Right renal cortex interstitium (tissue), 3 donors: ENCODE measurements at places on chromosomes 3 and 15.

- no peak for DNase-seq
Measured at GRCh38 chr3:42226470-42227425, 39.2 kb downstream of the CCK start.

- DNase-seq = no peak
Measured at GRCh38 chr3:164640591-164640990, 437.7 kb downstream of the SI start.

GRCh38 chr3:59364496-59364895 lies 314.7 kb upstream of the CFAP20DC start:
- DNase-seq = no peak

DNA sequence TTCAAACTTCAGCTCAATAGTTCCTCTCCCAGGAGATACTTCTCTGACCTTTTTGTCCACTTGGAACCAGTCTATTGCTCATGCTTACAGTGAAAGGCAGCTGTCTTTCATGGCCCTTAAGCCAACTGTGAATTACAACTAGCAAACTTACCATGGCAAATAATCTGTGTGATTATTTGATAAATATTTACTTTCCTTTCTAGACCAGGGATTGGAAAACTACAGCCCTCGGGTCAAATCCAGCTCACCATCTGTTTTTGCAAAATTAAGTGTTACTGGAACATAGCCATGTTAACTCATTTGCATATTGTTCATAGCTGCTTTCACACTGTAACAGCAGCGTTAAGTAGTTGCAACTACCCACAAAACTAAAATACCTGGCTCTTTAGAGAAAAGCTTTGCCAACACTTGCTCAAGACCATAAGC lies 289.1 kb upstream of the MCTP2 start:
- no peak for DNase-seq

DNA sequence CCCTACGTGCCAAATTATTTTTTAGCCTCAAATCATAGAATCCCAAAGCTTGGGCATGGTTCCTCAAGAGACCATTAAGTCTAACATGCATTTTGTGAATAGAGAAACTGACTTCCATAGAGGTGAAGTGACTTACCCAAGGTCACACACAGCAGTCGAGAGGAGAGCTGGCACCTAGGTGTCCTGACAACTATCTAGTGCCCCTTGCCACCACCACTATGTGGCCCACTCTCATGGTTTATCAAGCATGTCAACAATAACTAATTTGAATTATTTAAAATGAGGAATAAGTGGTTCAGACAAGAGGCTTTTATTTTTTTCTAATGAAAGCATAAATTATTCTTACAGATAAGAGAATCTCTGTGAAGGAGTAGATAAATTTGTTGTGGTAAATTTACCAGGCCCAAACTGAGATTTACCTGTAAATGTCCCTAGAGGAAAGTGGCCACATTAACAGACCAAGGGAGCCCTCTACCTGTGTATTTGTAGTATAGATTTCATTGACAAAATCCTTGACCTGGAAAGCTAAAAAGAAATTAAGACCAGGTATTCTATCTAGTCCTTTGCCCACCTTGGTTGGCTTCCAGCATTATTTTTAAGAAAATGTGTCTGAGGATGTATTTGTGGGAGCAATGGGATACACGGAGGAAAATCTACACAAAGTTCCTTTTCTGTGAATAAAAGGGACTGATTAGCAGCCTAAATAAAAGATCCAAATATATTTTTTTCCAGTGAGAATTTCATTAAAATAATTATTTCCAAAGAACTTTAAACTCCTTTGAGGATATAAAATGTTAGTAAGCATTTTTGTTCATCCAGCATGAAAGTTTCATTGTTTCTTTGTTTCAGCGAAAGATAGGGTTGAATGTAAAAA lies 49.1 kb downstream of the IQCH start:
- DNase-seq = no peak

DNA sequence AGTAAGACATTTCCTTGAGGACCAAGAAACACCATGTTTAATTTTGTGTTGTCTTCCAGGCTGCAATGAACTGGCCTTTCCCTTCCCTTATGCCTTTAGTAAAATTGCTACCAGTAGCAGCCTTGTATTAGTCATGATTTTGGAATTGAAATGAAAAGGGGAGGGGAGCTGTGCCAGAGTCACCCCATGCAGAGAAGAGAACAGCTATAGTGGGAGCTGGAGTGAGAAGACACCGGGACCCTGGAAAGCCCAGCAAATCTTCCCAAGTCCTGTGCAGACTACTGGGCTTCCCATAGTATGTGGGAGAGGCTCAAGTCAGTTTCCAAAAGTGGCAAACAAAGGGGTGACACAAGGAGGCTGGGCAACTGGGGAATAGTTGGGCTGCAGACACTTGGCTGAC lies 178.5 kb downstream of the NR1D2 start:
- DNase-seq = no peak

DNA sequence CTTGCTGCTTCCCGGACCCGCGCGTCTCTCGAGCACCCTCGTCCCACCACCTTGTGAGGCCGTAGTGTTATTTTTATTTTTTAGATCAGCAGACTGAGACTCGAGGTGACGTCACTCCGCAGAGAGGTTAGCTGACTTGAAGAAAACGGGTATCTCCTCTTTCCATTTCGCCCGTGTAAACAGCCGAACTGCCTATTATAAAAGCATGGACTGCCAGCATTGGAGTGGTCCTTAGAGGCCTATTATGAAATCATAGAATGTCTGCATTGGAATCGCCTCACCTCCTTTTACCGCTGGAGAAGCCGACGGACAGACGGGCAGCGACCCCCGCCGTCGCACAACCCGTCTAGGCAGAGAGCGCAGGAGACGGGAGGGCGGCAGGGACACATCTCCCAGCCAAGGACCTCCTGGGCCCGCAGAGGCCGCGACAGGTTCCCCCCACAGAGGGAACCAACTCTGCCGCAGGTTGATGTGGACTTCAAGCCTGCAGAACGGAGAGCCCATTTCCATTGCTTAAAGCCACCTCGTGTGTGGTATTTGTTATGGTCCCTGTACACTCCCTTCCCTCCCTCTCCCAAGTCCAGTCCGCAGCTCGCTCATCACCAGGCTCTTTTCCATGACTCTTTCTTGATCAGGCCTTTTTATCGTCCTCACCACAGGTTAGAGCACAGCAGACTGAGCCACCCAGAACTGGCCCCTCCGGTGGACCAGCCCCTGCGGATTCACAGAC lies 540 bp upstream of the PPP1R2 start:
- no peak for DNase-seq

DNA sequence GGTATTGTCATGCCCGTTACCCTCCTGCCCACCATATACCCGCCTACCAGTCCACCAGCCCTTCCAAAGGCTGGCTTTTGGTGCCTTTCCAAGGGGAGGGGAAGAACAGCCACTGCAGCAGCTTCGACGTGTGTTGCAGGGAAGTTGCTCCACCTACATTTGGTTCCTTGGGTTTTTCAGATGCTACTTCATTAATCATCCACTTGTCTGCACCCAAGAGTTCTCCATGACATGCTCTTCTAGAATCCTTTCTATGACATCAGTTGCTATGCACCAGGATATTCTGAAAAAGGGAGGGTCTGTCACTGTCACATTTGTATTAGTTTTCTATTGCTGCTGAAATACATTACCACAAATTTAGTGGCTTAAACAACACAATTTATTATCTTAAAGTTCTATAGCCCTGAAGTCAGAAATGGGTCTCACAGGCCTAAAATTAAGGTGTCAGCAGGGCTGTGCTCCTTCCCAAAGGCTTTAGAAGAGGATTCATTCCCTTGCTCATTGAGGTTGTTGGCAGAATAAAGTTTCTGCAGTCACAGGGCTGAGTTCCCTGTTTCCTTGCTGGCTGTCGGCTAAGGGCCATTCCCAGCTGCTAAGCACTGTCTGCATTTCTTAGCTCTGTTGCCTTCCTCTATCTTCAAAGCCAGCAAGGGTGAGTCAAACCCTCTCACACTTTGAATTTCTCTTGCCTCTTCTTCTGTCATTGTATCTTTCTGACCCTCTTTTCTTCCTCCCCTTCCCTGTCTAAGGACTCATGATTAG lies at the start of gene LYZL4:
LYZL4 (minus strand) TSS at position 241 of the 762 bp plus-strand sequence. CDS start 3,359 bp downstream, outside the sequence.
- DNase-seq = no peak

- no peak for DNase-seq
Measured at GRCh38 chr3:16816048-16816780, 68.5 kb upstream of the PLCL2 start.
